Cerebellar nuclear complex (tissue), 1 donor: ENCODE measurements at places on chromosomes 4 and X.

- no peak for DNase-seq
Measured at GRCh38 chrX:48958635-48959094, 1.3 kb upstream of the OTUD5 start.

DNA sequence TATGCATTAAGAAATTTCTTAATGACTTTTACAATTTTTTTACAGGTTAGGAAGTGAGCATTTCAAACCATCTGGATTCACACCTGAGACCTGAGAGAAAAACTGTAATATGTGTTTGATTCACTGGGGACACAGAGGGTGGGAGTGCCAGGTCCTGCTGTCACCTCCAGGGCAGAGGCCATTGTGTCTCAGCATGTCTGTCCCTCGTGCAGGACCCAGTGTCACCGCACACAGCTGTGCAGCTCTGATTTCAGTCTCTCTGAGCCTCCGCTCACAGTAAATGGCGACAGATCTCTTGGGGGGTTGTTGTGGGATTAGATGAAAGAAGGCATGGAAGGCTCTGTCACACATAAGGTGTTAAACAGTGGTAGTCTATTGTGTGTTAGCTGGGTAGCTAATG is 23.0 kb upstream of the CLDN24 start:
- DNase-seq = no peak

DNA sequence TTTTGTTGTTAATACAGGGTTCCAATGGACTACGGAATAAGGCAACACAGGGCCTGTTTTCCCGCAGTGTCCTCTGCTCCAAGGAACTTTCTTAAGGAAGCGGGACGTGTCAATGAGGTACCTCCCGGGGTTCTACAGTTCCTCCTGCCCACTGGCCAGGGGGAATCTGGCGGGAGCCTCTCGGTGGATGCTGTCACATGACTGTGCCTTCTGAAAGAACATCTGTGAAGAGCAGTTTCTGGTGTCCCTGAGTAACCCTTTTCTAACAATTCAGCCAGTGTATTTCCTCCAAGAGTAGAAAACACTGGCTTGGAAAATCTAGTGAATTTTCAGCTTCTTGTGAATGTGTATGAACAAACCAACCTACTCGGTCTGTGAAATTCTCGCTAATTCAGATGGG is 32.7 kb downstream of the MFAP3L start:
- no peak for DNase-seq

- DNase-seq = no peak
Measured at GRCh38 chr4:140131675-140132229, 22.2 kb downstream of the MAML3 start.

DNA sequence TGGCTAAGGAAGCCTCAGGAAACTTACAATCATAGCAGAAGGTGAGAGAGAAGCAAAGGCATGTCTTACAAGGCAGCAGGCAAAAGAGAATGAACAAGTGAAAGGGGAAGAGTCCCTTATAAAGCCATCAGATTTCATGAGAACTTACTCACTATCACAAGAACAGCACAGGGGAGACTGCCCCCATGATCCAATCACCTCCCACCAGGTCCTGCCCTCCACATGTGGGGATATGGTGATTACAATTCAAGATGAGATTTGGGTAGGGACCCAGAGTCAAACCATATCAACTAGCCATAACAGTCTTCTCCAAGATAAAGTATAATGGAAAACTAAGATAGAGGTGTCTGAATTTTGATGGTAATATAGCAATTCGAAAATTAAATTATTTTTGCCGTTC is 534.3 kb downstream of the ADGRL3 start:
- no peak for DNase-seq

DNA sequence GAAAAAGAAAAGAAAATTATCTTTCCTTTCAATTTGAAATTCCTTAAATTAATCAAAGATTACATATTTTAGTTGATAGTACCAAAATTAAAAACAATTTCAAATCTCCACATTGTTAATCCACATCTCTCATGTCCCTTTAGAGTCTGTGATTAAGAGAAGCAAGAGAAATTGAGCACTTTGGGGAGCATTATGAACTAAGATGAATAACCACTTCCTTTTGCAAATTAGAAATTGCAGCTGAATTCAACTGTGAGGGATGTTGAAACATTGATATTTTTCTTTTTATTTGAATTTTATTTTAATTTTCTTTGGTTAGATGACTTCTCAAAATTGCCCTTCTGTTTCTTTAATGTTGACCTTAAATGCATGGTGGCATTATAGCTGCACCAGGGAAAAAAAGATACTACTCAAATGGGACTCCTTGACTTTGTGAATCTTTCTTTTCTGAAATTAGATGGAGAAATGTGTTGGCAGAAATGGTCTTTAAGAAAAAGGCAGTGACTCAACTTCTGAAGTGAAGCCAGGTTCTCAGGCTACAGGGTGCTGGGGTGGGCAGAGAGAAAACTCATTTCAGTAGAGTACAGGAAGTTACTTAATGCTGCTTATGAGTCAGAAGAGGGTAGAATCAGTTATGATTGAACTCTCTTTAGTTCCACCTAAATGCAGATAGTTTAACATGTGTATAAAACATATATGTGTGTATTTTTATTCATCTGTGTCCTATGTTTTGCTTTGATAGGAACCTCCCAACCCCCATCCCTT is 92.0 kb upstream of the TNIP3 start:
- DNase-seq = no peak

- DNase-seq = no peak
Measured at GRCh38 chrX:12447448-12448064, 309.3 kb downstream of the FRMPD4 start.

DNA sequence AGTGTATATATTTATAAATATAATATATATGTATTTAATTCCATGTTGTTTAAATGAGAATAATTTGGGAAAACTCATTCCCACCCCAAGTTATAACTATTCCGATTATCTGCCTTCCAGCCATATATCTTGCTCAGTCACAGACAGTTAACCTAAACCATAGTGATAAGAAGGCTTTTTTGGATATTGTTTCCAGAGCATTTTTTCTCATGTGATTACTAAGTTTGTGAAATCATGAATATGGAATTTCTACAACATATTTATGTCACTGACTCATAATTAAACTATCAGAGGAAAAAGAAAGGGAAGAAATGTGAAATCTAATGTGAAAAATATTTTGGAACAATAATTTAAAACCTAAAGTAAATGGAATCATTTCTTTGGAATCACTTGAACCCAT is 1163.5 kb upstream of the PABPC4L start:
- no peak for DNase-seq

DNA sequence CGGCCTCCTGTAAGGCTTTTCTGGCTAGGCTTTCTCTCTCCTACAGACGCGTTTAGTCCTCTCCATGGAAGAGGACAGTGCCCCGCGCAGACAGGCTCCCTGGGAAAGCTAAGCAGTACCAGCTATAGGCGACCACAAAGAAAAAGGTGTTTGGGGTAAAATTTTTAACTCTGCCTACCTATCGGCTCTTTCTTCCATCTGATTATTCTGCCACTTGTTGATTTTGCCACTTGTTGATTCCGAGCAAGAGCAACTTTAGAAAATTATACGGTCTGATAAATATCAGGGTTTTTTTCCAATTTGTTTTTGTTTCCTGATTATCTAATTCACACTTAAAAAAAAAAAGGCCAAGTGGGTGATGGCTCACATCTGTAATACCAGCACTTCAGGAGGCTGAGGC is 1600.5 kb upstream of the TENM3 start:
- no peak for DNase-seq

- no peak for DNase-seq
Measured at GRCh38 chr4:36189511-36190226, 54.6 kb downstream of the ARAP2 start.

- DNase-seq = peak; percentile 44
Measured at GRCh38 chr4:986879-987623, at the start of gene IDUA. Gene IDUA, plus strand, starts transcription at chr4:987044. Its CDS starts 41 bp downstream, at chr4:987085.

DNA sequence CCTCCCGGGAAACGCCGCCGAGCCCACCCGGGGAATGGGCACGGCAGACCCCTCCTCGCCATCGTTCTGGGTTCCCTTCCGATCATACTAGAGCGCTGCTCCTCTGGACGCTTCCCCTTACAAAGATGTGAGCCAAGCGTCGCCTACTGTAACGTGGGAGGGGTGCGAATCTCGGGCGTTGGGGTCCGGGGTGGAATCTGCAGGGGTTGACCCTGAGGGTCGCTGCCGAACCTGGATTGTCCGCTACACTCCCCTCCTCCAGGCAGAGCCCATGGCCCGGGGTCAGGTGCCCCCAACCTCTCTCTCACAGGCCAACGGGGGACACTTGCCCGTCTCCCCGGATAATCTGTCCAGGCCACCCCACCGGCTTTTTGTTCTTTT is 13.8 kb downstream of the BCOR start:
- no peak for DNase-seq

- DNase-seq = no peak
Measured at GRCh38 chr4:121421594-121421993, 40.8 kb upstream of the QRFPR start.

GRCh38 chr4:67332627-67333026 is 212.7 kb downstream of the CENPC start:
- no peak for DNase-seq

GRCh38 chr4:66565801-66566200 is 895.5 kb upstream of the EPHA5 start:
- DNase-seq = no peak

DNA sequence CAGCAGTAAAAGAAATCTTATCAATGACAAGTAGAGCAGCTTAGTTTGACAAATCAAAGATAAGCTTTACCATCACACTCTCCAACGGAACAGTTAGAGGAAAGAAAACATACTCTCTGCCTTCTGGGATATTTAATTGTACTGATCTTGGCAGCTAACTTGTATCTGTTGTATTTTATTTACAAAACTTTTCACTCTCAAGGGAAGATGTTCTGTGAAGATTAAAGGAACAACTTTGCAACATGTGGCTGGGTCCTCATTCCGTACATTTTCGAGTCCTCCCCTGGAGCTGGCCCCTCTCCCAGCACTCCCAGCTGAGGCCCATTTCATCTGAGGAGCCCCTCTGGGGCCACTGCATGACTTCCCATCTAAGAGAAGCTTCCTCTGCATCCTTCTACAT is 74.4 kb downstream of the RPS3A start:
- DNase-seq = no peak

- DNase-seq = no peak
Measured at GRCh38 chrX:133677123-133678063, 262.1 kb upstream of the GPC4 start.

- peak; percentile 33 for DNase-seq
Measured at GRCh38 chr4:102761296-102761701, 531 bp upstream of the MANBA start.

DNA sequence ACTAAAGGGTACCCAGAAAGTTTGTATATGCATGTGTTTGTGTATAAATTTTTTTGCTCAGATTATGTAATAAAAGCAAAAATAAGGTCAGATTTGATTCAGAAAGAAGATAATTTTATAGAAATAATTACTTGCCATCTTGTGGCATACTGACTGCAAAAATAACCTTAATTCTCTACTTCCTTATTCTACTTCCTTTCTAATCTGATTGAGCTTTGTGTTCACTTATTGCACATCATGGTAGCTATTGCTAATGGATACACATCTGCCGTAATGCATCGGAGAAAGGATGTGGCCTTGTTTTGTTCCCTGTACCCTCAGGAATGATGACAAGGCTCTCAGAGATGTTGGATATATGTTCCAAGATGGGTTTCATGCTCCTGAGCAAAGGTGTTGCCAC is 10.5 kb upstream of the GNPDA2 start:
- no peak for DNase-seq

- DNase-seq = no peak
Measured at GRCh38 chr4:7070729-7071511, 3.1 kb upstream of the GRPEL1 start.

DNA sequence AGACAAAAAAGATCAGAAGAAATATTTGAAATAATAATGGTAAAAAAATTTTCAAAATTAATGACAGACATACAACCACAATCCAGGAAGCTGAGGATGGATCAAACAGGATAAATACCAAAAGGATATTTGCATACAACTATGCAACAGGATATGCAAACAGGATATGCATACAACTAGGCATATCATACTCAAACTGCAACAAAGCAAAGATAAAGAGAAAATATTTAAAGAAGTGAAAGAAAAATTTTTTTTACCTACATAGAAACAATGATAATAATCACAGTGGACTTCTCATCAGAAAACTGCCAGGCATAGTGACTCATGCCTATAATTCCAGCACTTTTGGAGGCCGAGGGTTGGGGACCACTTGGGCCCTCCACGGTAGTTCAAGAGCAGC is 11.3 kb upstream of the DHX15 start:
- DNase-seq = no peak

DNA sequence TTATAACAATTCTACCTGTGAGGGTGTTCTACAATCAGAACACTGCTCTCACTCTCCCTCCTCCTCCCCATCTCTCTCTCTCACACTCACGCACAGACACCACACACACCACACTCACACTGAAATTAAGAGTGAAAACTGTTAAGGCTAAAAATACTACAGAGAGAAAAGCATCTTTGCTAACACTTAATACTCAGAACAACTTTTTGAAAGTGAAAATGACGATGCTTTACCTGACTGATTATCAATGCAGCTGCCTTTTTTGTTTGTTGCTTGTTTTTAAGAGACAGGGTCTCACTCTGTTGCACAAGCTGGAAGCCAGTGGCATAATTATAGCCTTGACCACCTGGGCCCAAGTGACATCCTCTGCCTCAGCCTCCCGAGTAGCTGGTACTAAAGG is 222.4 kb downstream of the APBB2 start:
- DNase-seq = no peak

DNA sequence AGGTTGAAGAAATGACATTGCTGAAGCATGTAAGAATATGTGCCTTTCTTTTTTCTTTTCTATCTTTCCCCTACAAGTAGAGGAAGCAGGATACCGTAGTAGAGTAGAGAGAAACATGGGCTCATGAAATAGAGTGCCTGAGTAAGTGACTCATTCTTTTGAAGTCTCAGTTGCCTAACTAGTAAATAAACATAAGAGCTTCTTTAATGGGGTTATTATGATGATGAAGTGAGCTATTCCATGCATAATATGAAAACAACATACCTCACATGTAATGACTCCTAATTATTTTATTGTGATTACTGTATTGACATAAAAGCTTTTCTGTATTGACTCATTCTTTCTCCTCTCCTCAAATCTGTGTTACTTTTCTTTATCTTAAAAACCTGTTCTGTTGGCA is 1538.2 kb downstream of the TECRL start:
- DNase-seq = no peak

- DNase-seq = no peak
Measured at GRCh38 chr4:64713256-64713840, 304.1 kb upstream of the TECRL start.

DNA sequence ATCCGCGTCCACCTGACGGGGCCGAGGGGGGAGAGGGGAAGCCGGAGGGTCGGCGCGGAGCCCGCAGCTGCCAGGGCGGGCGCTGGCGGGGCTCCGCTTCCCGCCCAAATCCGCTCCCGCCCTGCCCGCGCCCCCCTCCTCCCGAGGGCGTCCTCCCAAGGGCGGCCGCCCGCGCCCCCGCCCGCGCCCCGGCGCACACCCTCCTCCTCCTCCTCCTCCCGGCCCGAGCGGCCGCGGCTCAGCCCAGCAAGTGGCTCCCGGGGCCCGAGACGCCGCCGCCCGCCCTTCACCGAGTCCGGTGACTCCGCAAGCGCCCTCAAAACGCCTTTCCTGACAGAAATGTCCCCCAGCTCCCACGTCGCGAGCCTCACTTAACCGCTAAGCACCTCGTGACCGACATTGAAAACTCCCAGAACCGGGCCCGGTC is 487 bp downstream of the HMGB2 start:
- no peak for DNase-seq
